ENCODE measurements at places on chromosomes 7 and 10.
A peak's percentile ranks its signal among the peaks of the same experiment; 100 is the strongest.

- no peak for DNase-seq
These were observed 240.9 kb upstream of the GRB10 start for GRCh38 chr7:51023547-51023946.

DNA sequence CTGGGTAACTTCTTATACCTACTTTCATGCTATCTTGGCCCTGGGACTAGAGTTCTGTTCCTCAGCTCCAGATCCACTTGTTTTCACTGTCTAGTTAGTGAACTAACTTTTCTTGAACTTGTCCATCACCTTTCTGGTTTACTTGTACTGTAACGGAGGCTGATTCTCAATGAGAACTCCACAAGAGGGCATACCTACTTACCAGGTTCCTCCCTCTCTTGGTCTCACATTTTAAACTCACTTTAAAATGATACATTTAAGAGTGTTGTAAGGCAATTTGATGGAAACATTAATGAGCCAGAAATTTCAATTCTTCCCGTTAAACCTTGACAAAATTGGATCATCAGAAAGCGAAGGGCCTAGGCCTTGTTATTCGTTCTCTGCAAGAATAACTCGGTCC lies 111.6 kb downstream of the MAGI2 start:
- no peak for DNase-seq

GRCh38 chr10:16891375-16892313 lies 74.4 kb upstream of the RSU1 start:
- DNase-seq: peak; percentile 45

DNA sequence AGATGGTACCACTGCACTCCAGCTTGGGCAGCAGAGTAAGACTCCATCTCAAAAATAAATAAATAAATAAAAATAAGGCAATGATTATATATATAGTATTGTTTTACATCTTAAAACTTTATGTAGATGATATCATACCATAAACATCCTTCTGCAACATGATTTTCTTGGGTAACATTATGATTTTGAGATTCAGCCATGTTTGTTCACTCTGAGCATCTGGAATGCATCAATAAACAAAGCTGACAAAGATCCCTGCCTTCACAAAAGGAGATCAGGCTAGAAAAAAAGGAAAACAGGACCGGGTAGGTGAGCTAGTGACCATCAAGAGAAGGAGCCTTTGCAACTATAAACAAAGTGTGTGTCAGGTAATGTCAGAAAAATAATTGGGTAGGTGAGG lies 31.9 kb upstream of the KAT6B start:
- DNase-seq: no peak

- DNase-seq: no peak
These were observed 36.7 kb downstream of the NKX2-3 start for GRCh38 chr10:99569253-99569939.

DNA sequence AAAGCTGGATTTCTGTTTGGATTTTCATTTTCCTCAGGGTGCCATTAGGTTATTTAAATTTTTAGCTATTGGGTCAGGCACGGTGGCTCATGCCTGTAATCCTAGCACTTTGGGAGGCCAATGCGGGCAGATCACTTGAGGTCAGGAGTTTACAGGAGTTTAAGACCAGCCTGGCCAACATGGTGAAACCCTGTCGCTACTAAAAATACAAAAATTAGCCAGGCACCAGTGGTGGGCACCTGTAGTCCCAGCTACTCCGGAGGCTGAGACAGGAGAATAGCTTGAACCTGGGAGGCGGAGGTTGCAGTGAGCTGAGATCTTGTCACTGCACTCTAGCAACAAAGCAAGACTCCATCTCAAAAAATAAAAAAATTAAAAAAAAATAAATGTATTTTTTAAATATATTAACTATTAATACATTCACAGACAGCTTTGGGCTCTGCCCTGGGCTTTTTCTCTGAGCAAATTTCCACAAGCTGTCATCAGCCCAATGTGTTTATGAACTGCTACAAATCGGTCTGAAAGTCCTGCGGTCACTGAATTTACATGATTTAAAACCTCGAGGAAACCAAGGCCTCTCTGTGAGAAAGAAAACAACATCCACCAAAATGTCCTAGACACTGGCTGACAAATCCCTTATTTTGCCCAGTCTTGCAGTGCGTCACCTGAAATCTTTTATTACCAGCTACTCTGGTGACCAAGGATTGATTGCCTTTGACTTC lies 19.2 kb upstream of the PLEKHS1 start:
- no peak for DNase-seq

- DNase-seq: no peak
These were observed 127.1 kb upstream of the AOAH start for GRCh38 chr7:36851382-36851781.

- no peak for DNase-seq
These were observed 100.4 kb downstream of the RGS10 start for GRCh38 chr10:119441921-119442757.

GRCh38 chr10:58512491-58513187 lies at the start of gene BICC1:
Gene BICC1 (plus strand): TSS chr10:58512872. CDS start chr10:58513144, 272 bp downstream.
- DNase-seq: no peak

GRCh38 chr10:102395400-102396316 lies at the start of gene NFKB2:
Gene NFKB2 (plus strand): TSS chr10:102395705. CDS start chr10:102395960, 255 bp downstream.
- no peak for DNase-seq

DNA sequence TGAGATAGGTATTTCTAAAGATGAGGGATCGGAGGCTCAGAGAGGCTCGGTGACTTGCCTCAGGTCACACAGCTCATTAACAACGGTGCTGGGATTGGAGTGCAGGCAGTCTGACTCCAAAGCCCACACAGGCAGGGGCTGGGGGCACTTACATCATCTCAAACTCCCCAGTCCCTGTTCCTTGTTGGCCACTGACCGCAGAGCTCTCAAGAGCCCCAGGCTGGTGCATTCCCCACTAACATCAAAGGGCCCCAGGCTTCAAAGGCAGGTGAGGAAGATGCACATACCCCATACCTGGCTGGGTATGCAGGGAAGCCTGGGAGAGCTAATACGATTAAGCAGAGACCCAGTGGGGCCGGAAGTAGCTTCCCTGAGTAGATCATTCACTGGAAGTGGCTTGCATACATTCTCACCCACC lies 13.7 kb upstream of the NODAL start:
- DNase-seq: no peak

- no peak for DNase-seq
These were observed 886.4 kb upstream of the LRRN3 start for GRCh38 chr7:110204527-110204926.

DNA sequence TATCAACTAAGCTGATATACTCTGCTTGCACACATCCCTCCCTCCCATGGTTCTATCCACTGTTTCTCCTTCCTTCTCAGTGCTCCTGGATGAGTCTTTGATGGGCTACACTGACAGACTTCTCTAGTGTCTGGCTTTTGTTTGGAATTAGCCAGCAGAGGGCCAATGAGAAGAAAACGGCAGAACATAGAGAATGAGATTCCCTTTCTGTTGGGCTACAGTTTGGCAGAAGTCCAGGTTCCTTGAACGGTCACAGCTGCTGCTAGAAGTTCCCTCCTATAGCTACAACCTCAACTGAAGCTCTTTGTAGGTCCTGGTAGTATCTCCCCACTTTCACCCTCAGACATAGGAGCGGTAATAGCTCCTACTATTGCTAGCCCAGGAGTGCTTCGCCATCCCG lies 251.1 kb upstream of the LRRN3 start:
- DNase-seq: no peak

GRCh38 chr7:34849986-34850385 lies 187.3 kb downstream of the DPY19L1 start:
- no peak for DNase-seq

- no peak for DNase-seq
These were observed 811 bp upstream of the ARHGAP12 start for GRCh38 chr10:31929261-31930022.

DNA sequence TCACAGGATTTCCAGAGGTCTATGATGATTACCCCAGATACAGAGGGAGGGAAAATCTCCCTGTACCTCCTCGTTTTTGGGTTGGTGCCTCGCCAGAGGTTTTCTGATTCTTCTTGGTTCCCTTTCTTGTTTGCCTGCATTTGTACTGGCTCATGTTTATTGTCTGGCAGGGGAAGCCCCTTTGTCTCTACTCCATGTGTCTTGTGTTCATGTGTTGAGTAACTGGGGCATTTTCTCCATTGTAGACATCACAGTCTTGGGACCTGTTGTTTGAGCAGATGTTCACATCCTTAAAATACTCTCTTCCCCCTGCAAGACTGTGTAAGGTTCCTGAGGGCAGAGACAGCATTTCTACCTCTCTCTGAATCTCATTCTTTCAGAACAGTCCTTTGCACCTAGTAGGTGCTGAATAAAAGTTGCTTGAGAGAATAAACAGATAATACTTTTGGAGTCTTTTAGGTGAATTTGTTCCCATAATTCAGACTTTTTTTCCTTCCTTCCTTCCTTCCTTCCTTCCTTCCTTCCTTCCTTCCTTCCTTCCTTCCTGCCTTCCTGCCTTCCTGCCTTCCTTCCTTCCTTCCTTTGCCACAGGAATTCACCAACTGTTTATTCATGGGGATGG lies 25.1 kb downstream of the CDK14 start:
- DNase-seq: no peak

DNA sequence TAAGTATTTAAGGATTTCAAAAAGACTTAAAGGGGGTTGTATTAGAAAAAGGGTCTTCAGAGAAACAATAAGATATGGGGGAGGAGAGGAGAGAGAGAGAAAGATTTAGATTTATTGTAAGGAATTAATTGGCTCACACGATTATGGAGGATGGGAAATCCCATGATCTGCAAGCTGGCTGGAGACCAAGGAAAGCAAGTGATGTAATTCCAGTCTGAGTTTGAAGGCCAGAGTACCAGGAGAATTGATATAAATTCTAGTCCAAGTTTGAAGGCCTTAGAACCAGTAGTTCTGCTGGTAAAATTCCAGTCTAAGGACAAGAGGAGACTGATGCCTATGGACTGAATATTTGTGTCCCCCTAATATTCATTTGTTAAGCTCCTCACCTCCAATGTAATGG lies 20.6 kb upstream of the SLC13A1 start:
- DNase-seq: no peak

GRCh38 chr7:87013840-87014190 lies 45.6 kb downstream of the ELAPOR2 start:
- no peak for DNase-seq

GRCh38 chr7:71612911-71613310 lies 481.0 kb downstream of the GALNT17 start:
- no peak for DNase-seq

GRCh38 chr7:55570939-55571338 lies 1.4 kb downstream of the VOPP1 start:
- DNase-seq: no peak

GRCh38 chr10:71597821-71598498 lies 121.6 kb downstream of the C10orf105 start:
- peak; percentile 67 for DNase-seq

DNA sequence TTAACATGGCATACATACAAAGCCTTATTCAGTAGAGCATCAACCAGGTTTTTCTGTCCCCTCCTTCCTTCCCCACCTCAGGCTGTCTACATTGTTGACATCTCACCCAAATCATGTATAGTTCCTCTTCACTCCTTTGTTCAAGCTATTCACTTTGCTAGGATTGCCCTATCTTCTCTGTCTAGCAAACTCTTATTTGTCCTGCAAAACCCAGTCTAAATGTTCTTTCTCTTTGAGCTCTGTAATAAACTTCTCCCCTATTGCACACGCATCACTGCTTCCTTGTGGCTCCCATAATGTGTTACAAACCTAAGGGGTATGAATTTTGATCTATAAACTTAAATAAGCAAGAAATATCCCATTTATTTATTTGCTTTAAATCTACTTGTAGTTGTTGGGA lies 36.8 kb downstream of the MYPN start:
- DNase-seq: no peak

DNA sequence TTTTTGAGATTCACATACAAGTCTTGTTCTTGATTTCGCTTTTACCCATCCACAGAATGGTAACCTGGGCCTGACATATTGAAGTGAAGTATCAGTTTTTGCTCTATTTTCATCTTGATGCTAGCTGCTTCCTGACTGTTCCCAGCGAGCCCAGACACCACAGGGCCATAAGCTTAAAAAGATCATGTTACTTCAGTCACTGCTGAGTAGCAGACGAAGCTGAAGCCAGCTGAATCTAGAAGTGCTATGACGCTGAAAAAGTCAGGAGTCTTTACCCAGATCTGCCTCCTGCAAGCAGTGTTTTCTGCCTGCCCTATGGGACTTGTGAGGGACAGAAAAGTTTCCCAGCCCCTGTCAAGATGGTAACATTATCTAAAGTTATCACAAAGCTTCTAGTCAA lies 2.7 kb upstream of the PRXL2A start:
- DNase-seq: no peak

DNA sequence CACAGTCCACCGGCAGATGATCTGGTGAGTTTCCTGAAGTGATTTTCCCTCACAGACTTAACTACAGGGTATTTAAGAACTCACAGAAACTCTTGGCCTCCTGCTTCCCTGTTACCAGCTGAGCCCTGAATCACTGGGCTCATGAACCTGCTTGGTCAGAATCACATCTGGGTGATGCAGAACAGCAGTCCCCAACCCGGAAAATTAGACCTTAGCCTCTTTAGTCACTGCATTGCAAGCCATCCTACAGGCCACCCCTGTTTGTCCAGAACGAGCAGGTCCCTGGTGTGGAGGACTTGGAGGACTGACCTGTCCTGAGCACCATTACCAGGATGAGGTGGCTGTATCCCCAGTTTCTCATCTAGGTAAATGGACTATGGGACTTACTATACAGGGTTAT lies 539.2 kb downstream of the TNS3 start:
- no peak for DNase-seq

DNA sequence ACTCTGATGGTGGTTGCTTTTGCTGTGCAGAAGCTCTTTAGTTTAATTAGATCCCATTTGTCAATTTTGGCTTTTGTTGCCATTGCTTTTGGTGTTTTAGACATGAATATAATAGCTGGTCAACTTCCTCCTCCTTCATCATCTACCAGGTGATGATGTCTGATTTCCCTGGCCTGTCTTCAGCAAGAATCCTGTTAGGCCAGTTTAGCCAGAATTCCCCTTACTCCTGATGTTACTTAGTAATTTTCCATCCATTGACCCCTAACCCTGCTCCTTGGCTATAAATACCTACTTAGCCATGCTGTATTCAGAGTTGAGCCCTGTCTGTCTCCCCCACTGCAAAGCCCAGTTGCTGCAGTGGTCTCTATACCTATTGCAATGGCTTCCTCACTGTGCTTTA lies 91.4 kb downstream of the ZNF777 start:
- no peak for DNase-seq

DNA sequence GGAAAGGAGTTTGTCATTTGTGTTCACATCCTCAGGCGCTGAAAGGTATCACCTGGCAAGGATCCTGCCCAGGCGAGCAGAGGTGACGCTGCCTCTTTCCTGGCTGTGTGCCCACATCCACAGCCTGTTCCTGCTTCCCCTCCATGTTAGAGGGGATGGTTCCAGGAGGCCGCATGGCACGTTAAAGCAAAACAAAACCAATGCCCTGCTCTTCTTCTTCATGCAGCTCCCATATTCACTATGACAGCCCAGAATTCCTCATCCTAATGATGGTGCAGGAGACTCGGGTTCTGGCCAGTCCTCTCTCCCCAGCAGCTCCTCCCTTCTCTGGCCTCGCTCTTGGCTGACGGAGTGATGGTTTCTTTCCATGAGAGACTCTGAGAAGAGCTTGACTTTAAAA lies 678.5 kb upstream of the ANKRD30A start:
- no peak for DNase-seq

GRCh38 chr10:131980761-131981428 lies 828 bp downstream of the BNIP3 start:
- no peak for DNase-seq

All from GF-D8 (cell line).